H9 (cell line): ENCODE measurements at places on chromosomes 6 and 20. TPM values are rescaled to one million over a fixed set of nuclear protein-coding genes. Genes with fewer than 3 reads are reported as not detected.

GRCh38 chr6:34982424-34982852 is 93.4 kb downstream of the ANKS1A start:
- no peak for DNase-seq
- peaks cover 37% of the 10 kb centered on the region for H3K36me3 ChIP-seq
- no peaks in the 10 kb centered on the region for H3K27me3 ChIP-seq
- H3K4me3 ChIP-seq, result no peak overlapping the region
- H3K27ac ChIP-seq, result no peak overlapping the region
- no peaks in the 10 kb centered on the region for H3K4me1 ChIP-seq

- H3K27ac ChIP-seq, result no peak overlapping the region
- H3K4me3 ChIP-seq, result no peak overlapping the region
- H3K27me3 ChIP-seq, result no peaks in the 10 kb centered on the region
- H3K36me3 ChIP-seq, result peaks cover 7% of the 10 kb centered on the region; the same call in 1 of the 2 replicates
- no peak for DNase-seq
- no peaks in the 10 kb centered on the region for H3K4me1 ChIP-seq
Measured at GRCh38 chr6:16660157-16660497, 101.1 kb downstream of the ATXN1 start.

GRCh38 chr6:43962458-43962857 is 164.8 kb downstream of the MRPL14 start:
- H3K4me3 ChIP-seq, result no peak overlapping the region
- H3K27ac ChIP-seq, result no peak overlapping the region
- no peaks in the 10 kb centered on the region for H3K27me3 ChIP-seq
- DNase-seq, result no peak

- no peaks in the 10 kb centered on the region for H3K4me1 ChIP-seq
- DNase-seq, result no peak
- H3K27me3 ChIP-seq, result no peaks in the 10 kb centered on the region
- no peak overlapping the region for H3K27ac ChIP-seq
- H3K4me3 ChIP-seq, result no peak overlapping the region
Measured at GRCh38 chr6:8329562-8329961, 105.8 kb downstream of the SLC35B3 start.

GRCh38 chr6:158762787-158763433 is 56.3 kb downstream of the EZR start:
- no peak overlapping the region for H3K27ac ChIP-seq
- H3K27me3 ChIP-seq, result no peaks in the 10 kb centered on the region
- peaks cover 3% of the 10 kb centered on the region; the same call in 1 of the 2 replicates for H3K4me1 ChIP-seq
- no peak for DNase-seq
- H3K36me3 ChIP-seq, result peaks cover 32% of the 10 kb centered on the region

DNA sequence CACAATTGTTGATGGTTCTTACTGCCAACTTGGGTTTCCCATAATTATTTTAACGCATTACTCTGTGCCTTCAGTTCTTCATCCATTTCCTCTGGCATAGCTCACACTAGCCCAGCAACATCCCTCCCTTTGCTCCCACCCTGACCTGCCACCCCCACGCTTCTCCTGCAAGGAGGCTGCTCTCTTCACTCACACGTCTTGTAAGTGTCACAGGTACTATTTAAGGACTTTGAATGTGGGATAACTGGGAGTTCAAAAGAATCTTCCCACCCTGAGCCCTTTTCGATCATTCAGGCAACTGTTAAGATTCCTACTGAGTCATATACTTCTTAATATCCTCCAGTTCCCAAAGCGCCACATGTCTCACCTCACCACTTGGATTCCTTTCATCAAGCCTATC is 95.4 kb downstream of the PXDC1 start:
- no peaks in the 10 kb centered on the region for H3K36me3 ChIP-seq
- no peak for DNase-seq

PBOV1 gene
- not detected in 2 replicates for total RNA-seq

DNA sequence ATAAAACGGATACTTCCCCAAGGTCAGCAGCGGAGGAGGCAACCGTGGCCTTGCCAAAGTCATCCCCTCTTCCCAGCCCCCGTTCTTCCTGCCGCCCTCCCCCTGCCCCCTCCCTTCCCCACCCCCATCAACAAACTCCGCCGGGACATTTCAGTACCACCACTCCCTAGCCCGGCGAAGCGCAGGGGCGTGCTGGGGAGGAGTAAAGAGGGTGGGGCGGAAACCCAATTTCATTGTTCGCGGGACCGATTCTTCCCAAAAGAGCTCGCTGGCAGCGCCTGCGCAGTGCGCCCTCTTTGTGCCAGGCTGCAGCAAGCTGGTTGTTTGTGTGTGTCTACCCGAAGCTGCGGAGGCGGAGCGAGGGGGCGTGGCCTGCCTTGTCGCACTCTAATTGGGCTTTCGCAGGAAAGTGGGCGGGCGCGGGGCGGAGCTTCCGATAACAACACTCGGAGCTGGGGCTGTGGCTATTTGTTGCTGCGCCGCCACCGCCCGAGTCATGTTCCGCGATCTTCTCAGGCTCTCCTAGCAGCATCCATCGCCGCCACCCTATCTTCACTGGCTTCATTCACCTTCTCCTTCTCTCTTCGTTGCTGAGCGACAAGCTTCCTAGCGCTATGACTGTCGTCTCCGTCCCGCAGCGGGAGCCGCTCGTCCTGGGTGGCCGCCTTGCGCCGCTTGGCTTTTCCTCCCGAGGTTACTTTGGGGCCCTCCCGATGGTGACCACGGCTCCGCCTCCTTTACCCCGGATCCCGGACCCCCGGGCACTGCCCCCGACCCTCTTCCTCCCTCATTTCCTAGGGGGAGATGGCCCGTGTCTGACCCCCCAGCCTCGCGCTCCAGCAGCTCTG is at the start of gene PNRC1:
Gene PNRC1 (plus strand): TSS at position 471 of the 848 bp plus-strand sequence. CDS start 144 bp downstream, at position 615.
- H3K27ac ChIP-seq, result peak within 1 kb of the TSS; percentile 46
- peak within 1 kb of the TSS; percentile 93 for H3K4me3 ChIP-seq
- DNase-seq, result peak; percentile 100
- peaks cover 18% of the 10 kb centered on the region for H3K36me3 ChIP-seq
- H3K27me3 ChIP-seq, result no peaks in the 10 kb centered on the region

DNA sequence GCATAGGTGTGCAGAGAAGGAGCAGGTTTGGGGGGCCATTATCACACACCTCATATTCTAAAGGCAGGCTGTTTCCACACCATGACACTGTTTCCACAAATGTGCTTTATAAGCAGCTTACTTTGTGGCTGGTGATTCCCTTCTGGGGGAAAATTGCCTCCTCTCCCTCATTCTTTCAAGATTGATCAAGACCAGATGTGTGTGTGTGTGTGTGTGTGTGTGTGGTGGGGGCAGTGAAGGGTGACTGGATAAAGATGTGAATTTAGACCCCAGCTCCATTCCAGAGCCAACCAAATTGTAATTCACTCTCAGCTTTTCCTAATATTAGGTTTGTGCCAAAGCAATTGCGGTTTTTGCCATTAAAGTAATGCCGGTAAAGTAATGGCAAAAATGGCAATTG is 45.6 kb downstream of the EDN3 start:
- no peaks in the 10 kb centered on the region; the same call in 1 of the 2 replicates for H3K27me3 ChIP-seq
- no peaks in the 10 kb centered on the region for H3K4me1 ChIP-seq
- H3K27ac ChIP-seq, result no peak overlapping the region
- DNase-seq, result no peak
- no peak overlapping the region for H3K4me3 ChIP-seq

RCAN2 gene
- 3.0 TPM in 2 replicates for total RNA-seq

DNA sequence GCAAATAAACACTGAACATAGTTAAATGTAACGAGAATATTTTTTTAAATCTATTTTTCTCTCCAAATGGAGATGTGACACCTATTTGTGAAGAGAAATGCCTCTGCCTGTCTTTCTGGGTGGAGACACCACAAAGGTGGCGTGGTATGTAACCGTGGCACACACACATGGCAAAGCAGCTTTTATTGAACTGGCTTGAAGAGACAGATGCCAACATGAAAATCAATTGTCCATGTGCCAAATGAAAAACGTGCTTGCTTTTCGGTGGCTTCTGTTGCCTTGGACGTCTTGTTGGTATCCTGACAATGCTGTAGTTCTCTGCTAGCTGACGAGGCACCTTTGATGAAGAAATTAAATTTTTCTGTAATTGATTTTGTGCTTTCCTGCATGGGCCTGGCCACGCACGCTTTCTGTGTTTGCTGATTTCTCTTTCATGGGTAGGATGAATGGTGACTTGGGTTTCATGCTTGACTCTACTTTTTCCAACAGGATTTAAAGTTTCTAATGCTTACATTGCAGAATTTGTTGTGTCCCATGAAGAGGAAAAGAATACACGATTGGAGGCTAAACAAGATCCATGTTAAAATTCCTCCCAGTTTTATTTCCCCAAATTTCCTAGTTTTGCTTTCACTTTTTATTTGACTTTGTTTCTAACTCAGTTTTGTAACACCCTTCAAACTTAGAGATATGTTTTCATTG is 202.6 kb downstream of the TMEM242 start:
- no peak overlapping the region for H3K27ac ChIP-seq
- no peaks in the 10 kb centered on the region for H3K36me3 ChIP-seq
- H3K4me1 ChIP-seq, result no peaks in the 10 kb centered on the region; the same call in 1 of the 2 replicates
- H3K27me3 ChIP-seq, result no peaks in the 10 kb centered on the region

- no peaks in the 10 kb centered on the region; the same call in 2 of the 3 replicates for H3K36me3 ChIP-seq
- no peaks in the 10 kb centered on the region for H3K4me1 ChIP-seq
- no peak overlapping the region for H3K4me3 ChIP-seq
- no peak overlapping the region for H3K27ac ChIP-seq
Measured at GRCh38 chr20:15292405-15292804, 955.0 kb upstream of the FLRT3 start.

- H3K27ac ChIP-seq, result no peak overlapping the region
- peak; percentile 24 for DNase-seq
- H3K36me3 ChIP-seq, result no peaks in the 10 kb centered on the region
- peaks cover 3% of the 10 kb centered on the region; the same call in 1 of the 2 replicates for H3K4me1 ChIP-seq
Measured at GRCh38 chr20:63100174-63100925, 93.6 kb upstream of the BHLHE23 start.

DNA sequence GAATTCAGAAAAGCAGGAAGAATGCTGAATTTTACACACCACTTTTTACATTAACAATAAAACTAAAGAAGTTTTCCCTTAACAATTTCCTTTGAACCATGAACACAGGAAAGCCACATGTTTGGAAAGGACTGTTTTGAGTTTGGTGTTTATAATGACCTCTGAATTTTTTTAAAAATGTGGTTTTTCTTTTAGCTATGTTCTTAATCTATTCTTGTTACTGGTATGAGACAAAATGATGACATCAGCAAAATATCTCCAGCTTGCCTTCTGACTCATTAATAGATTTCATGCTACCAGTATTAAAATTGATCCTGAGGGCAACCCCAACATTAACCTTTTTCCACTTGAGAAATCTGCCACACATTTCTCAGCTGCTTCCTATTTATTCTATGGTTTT is 217.5 kb upstream of the THEMIS start:
- H3K27me3 ChIP-seq, result no peaks in the 10 kb centered on the region
- no peak overlapping the region for H3K4me3 ChIP-seq
- H3K27ac ChIP-seq, result no peak overlapping the region
- no peaks in the 10 kb centered on the region for H3K36me3 ChIP-seq

GRCh38 chr6:136129365-136129764 is 120.7 kb downstream of the MTFR2 start:
- no peak overlapping the region for H3K27ac ChIP-seq
- no peaks in the 10 kb centered on the region for H3K4me1 ChIP-seq
- H3K36me3 ChIP-seq, result no peaks in the 10 kb centered on the region
- no peak overlapping the region for H3K4me3 ChIP-seq

ME1 gene
- 7.8 and 7.9 TPM in 2 replicates for total RNA-seq

GRCh38 chr6:20365456-20365855 is 36.2 kb upstream of the E2F3 start:
- no peaks in the 10 kb centered on the region for H3K36me3 ChIP-seq
- no peak for DNase-seq
- no peaks in the 10 kb centered on the region for H3K4me1 ChIP-seq
- H3K27me3 ChIP-seq, result no peaks in the 10 kb centered on the region
- no peak overlapping the region for H3K27ac ChIP-seq

KIF6 gene
- total RNA-seq, result 0.63 and 0.88 TPM in 2 replicates

WFDC12 gene
- not detected in 2 replicates for total RNA-seq

KIF16B gene
- total RNA-seq, result 7.0 and 7.4 TPM in 2 replicates

GRCh38 chr6:161922631-161923119 is 648.8 kb upstream of the AGPAT4 start:
- no peaks in the 10 kb centered on the region for H3K27me3 ChIP-seq
- H3K4me1 ChIP-seq, result no peaks in the 10 kb centered on the region
- H3K27ac ChIP-seq, result no peak overlapping the region
- H3K36me3 ChIP-seq, result no peaks in the 10 kb centered on the region
- peak; percentile 65 for DNase-seq
- no peak overlapping the region for H3K4me3 ChIP-seq

- H3K27me3 ChIP-seq, result no peaks in the 10 kb centered on the region
- peaks cover 100% of the 10 kb centered on the region for H3K36me3 ChIP-seq
- H3K4me1 ChIP-seq, result peaks cover 6% of the 10 kb centered on the region; the same call in 1 of the 2 replicates
Measured at GRCh38 chr20:32804022-32804715, 15.6 kb upstream of the MAPRE1 start.

DNA sequence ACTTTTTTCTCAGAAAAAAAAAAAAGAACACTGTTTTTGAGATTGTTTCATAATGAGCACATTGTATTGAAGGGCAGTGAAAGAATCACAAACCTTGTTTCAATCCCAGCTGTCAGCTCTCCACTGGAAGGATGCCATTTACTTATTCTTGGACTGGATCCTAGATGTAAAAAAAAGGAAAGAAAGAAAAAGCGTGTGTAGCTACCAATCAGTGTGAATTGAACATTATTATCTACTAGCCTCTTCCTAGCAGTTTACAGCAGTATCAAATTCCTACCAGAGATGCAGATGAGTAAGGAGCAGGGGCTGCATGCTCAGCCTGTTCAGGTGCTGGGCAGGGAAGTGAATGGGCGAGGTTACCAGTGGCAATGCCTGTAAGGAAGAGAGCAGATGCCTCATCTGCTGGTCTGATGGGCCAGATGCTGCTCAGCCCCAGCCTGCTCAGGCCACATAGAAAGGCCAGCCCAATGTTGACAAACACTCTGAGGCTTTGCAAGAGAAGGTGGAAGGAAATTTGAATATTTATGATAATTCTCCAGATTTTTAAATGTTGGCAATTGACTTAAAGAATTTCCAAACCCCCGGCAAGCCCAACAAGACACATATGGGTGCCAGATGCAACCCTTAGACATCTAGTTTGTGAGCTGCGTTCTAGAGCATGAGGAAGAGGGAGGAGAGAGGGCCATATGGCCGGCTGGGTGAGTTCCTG is 189.5 kb downstream of the IBTK start:
- H3K27ac ChIP-seq, result no peak overlapping the region
- H3K4me3 ChIP-seq, result no peak overlapping the region
- H3K36me3 ChIP-seq, result no peaks in the 10 kb centered on the region
- no peak for DNase-seq
- H3K27me3 ChIP-seq, result no peaks in the 10 kb centered on the region
- no peaks in the 10 kb centered on the region for H3K4me1 ChIP-seq

SASH1 gene
- 29.7 and 33.2 TPM in 2 replicates for total RNA-seq

FAXC gene
- total RNA-seq, result 17.2 and 17.7 TPM in 2 replicates
